ENCODE measurements at places on chromosomes 2 and 18.

GRCh38 chr2:106108351-106108750, 85.8 kb downstream of the UXS1 start:
- no peak for DNase-seq

DNA sequence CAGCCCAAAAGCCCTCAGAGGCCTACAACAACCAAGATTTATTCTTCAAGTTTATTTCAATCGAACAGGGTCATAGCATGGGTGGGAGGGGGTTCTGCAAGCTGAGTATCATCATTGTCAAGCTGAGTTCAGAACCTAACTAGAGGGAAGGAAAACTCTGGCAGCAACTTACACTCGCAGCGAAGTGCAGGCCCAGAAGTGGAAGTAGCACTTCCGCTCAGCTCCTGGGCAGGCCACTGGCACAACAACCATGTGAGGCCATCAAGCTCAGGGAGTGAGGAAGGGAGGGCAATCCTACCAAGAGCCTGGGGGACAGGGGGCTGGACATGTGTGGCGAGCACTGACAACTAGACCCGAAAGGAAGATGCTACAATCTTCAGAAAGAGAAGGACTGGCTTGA, 4.8 kb downstream of the UXS1 start:
- DNase-seq = no peak

GRCh38 chr2:88247531-88247930, 77.4 kb downstream of the THNSL2 start:
- no peak for DNase-seq

- DNase-seq = no peak
These were observed 37.4 kb downstream of the ACTR2 start for GRCh38 chr2:65264821-65265670.

- DNase-seq = no peak
These were observed 84.1 kb downstream of the INO80D start for GRCh38 chr2:206001912-206002311.

DNA sequence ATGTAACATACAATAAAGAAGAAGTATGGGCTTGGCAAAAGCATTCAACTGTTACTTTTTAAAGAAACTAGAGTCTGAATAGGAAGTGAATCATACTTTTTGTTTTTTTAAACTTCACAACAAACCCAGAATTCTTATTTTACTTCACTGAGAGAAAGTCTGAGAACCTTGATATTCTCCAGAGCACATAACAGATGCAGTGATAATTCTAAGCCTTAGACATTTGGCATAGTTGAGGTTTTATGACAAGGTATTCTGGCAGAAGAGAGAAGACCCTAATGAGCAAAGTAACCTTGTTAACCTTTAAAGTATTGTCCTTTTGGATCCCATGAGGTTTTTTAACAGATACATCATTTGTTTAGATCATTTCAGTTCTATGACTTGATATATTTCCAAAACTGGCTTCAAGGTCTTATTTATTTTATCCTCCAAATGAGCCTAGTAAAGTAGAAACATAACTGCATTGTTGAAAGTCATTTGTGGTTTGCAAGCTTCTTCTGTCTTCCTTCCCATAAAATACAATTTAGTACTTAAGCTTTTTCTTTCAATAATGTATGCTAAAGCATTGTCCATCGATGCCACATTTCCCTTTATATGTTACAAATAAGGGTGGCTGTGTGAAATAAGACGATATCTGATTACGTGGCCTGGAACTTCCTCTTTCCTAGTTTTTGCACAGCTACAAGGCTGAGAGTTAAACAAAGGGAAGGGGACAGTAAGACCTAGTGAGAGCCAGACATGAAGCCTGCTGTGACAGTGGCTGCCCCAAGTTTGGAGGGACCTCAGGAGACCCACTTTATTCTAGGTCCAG, 86.1 kb upstream of the ITPRID2 start:
- no peak for DNase-seq

DNA sequence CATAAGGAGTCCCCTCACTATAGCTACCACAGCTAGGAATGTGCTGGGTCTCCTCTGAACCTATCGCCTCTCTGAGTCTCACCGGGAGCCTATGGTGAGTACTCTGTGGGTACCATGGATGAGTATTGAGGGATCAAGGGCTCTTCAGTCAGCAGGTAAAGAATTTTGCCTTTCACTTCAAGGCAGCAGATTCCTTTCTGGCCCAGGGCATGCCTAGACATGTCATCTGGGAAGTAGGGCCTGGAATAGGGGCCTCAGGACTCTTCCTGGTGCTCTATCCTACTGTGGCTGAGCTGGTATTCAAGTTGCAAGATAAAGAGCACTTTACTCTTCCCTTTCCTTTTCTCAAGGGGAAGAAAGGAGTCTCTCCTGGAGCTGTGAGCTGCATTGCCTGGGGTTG, 85.6 kb upstream of the LHCGR start:
- DNase-seq = no peak

DNA sequence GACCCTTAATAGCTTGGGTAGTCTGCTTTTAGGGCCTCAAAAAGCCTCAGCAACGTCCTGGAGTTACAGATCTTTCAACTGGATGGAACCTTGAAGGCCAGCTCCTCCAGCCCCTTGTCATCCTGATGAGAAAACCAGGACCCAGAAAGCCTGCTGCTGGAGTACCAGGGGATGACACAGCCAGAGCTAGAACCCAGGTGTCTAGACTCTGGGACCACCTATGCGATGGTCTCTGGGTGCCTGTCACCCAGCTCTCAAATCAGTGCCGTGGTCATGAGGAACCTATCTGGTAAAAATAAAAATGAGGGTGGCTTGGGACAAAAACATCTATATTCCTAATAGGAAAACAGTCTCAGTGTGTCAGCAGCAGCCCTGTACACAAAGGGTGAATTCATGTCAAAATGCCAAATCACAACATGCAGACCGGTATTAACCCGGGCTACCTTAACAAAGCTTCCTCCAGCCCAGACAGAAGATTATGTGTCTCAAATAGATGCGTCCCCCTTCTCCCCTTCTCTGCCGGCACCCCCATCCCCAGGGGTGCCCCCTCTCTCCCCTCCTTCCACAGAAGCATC, 28.5 kb downstream of the SMAD7 start:
- DNase-seq = no peak

DNA sequence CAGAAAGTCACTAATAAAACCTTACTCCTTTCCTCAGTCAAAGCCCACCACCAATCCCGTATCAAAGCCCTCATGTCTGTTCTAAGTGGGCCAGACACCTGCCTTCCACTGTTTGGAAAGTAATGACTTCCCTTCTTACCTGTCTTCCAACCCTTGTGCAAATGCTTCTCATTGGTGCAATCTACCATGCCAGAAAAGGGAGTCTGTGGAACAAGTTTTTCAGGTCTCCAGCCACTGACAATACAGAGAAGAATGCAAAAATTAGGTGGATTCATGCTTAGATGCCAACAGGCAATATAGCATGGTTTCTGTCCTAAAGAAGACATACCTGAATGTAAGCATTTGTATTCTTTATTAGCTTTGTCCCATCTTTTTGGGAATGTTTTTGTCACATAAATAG, 1140.6 kb upstream of the LRRTM1 start:
- no peak for DNase-seq

GRCh38 chr18:34901299-34901698, 139.9 kb upstream of the MAPRE2 start:
- DNase-seq = no peak

GRCh38 chr2:72236445-72237067, 88.9 kb upstream of the CYP26B1 start:
- no peak for DNase-seq

DNA sequence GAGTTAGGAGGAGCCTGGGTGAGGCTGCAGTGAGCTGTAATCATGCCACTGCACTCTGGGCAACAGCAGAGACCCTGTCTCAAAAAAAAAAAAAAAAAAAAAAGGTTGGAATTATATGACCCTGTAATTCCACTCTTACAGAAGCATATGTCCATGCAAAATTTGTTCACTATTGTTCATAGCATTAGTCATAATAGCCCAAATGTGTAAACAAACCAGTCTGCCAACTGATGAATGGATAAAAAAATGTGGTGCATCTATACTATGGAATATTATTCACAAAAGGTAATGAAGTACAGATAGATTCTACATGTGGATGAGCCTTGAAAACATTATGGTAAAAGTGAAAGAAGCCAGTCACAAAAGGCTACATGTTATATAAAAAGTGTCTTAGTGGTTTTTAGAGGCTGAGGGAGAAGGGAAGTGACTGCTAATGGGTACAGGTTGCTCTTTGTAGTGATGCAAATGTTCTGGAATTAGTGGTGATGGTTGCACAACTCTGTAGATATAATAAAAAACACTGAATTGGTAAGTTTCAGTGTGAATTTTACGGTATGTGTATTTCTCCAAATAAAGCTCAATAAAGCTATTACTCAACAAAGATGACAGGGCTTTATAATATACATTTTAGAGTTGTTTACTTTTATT, 9.4 kb downstream of the COA5 start:
- no peak for DNase-seq

- DNase-seq = no peak
These were observed 25.6 kb upstream of the INSIG2 start for GRCh38 chr2:118062669-118063068.

- DNase-seq = no peak
These were observed 141.3 kb upstream of the ID2 start for GRCh38 chr2:8540552-8541055.

- DNase-seq = no peak
These were observed 197.8 kb downstream of the PAX3 start for GRCh38 chr2:222100704-222101699.

- no peak for DNase-seq
These were observed 11.3 kb upstream of the GRP start for GRCh38 chr18:59208602-59209125.

- no peak for DNase-seq
These were observed 180.4 kb downstream of the TWIST2 start for GRCh38 chr2:239028253-239028619.

- no peak for DNase-seq
These were observed 267.8 kb upstream of the EPAS1 start for GRCh38 chr2:46029332-46029811.

DNA sequence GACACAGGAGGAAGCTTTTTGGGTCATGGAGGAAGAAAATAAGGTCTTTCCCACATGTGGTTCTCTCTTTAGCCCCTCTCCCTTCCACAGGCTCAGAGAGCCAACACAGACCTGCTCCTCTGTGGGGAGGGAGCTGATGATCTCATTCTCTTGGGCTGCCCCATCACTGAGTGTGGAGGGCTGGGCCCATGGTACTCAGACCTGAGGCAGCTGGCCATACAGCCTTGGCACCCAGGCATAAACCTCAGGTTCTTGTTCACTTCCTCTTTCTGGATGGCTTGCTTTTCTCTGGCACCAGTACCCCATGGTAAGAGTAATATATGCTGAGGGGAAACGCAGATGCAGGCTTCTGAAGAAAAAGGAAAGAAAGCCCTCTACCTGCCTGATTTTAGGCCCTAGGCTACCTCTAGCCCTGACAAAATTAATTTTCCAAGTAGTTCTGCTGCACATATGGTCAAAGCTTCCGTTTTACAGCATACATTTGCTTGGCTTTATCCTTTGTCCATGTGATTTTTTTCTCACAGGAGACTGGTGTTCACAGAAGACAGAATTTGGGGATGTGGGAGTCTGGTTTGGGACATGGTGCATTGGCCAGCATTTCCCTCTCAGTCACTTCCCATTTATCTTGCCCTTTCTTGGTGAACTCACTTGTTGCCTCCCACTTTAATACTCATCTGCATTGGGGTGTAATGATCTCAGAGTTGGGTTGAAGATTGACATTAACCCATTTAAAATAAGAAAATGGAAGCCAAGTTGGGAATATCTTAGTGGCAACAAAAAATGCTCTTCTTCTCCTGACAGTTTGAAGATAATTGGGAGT, 11.1 kb downstream of the DHRS9 start:
- no peak for DNase-seq
